Kidney (tissue), 22 donors: ENCODE measurements at places on chromosomes 1 and 21. TPM values are rescaled to one million over a fixed set of nuclear protein-coding genes. Genes with fewer than 3 reads are reported as not detected.

The HSF2BP gene
- 0.60 TPM for total RNA-seq

The RNU1-2 gene
- total RNA-seq: 8,605 TPM

The LDLRAD1 gene
- total RNA-seq: not detected

The NEGR1 gene
- 10.2 TPM for total RNA-seq

The ANKRD34A gene
- total RNA-seq: 0.76 TPM

DNA sequence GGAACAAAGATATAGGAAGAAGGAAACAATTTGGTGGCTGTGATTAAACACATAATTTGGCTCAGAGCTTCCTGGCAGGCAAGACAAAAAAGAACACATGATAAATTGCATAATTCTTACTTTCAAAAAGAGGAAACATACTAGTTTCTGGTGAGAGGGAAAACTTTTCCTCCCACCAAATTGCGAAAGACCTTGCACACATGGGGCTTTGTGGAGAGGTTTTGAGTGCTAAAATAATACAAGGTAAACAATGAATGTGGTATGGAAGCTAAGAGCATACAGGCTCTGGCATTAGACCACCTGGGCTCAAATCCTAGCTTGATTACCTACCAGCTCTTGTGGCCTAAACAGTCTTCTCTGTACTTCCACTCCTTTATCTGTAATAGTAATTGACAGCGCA, 140.2 kb upstream of the HOOK1 start:
- no peak for DNase-seq

DNA sequence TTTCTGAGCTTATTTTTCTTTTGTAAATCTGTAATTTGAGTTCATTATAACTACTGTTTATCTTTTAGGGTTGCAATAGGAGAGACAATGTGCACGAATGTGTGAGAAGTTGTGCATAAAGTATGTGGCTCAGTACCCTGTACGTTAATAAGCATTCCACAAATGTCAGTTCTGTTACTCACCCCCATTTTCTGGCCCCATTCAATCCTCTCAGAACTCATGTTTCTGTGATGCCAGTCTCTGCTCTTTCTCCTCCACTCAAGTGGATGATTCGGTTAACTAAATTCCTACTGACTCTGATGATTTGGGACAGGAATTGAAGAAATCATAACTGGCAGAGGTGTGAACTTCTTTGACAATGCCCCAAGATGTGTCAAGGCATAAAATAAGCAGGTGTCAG, 10.2 kb upstream of the DMRTB1 start:
- no peak for DNase-seq

DNA sequence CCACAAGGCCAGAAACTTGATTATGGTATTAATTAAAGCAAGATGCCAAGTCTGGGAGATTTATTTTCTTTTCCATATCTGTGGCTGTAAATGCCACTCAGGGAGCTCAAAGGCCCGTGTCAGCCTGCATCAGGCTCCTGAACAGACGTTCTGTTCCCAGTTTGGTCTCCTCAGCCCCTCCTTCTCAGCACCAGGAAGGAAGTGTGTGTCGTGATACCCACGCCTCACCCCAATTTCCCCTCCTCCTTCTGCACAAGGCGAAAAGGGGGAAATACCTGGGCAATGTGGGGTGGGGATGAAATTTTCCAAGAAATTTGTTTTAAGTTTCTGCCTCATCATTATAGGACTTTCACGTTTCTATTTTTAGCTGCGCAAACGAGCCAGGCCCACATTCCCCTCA, 112.0 kb downstream of the SYF2 start:
- no peak for DNase-seq

DNA sequence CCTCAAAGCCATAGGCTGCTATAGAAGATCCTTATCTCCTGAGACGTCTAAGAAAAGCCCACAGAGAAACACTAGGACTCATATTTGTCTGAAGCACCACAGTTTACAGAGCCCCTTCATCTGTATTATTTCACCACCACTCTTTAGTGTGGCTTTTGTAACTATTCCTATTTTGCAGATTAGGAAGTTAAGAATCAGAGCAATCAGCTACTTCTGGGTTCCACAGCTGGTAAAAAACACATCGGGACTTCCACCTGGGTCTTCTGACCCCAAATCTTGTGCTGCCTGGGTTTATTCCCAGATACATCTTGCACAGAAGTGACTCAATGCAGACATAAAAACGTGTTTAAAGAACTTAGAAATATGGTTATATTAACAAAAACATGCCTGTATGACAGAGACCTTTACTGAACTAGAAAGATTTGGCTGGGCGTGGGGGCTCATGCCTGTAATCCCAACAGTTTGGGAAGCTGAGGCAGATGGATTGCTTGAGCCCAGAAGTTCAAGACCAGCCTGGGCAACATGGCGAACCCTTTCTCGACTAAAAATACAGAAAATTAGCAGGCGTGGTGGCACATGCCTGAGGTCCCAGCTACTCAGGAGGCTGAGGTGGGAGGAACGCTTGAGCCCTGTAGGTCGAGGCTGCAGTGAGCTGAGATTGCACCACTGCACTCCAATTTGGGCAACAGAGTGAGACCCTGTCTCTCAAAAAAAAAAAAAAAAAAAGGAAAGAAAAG, 40.9 kb downstream of the ELK4 start:
- no peak for DNase-seq

GRCh38 chr1:187306710-187307415, 478.1 kb downstream of the PLA2G4A start:
- DNase-seq: no peak

DNA sequence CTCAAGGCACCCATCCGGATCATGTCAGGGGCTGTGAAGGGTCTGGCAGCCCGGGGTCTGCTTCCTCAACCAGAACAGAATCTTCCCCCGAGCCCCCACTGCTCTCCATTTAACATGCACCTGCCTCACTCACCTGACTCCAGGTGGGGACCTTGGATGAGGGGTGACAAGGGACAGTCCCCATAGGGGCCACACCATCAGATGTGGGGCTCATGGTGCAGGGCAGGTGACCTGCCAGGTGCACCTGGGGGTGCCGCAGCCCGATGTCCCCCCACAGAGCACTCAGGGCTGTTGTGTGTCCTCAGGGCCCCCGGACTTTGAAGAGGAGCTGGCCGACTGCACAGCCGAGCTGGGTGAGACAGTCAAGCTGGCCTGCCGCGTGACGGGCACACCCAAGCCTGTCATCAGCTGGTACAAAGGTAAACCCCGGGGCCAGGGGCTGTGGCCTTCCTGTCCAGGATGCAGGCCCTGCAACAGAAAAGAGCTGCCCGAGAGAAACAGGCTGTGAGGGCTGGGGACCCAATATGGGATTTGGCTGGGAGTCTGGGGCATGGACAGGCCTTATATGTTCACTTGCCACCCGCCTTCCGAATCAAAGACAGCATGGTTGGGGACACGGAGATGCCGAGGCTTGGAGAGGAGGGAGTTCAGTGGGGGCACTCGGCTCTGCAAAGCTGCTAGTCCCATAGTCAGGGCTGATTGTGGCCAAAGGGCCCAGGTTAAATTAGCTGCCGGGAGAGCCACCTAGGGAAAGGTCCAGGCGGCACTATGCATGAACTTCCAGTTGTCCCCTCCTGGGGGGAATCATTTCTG, 64.6 kb downstream of the TRIM11 start:
- DNase-seq: peak; percentile 7

DNA sequence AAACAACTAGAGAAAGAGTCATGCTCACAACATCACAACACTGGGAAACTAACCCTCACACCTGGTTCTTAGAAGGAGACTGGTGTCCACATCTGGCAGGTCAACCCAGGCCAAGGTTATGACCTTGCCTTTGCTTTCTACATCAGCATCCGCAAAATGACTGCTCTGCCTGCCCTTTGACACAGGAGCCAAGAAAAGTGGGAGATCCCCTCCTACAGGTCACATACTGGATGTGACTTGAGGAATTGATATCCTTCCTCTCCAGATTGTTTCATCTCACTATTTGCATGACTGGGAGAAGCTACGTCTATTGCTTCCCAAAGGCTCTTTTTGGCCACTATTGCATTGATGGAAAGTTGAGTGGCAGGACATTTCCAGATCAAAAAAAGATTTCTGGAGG, 115.5 kb downstream of the MIS18A start:
- no peak for DNase-seq

DNA sequence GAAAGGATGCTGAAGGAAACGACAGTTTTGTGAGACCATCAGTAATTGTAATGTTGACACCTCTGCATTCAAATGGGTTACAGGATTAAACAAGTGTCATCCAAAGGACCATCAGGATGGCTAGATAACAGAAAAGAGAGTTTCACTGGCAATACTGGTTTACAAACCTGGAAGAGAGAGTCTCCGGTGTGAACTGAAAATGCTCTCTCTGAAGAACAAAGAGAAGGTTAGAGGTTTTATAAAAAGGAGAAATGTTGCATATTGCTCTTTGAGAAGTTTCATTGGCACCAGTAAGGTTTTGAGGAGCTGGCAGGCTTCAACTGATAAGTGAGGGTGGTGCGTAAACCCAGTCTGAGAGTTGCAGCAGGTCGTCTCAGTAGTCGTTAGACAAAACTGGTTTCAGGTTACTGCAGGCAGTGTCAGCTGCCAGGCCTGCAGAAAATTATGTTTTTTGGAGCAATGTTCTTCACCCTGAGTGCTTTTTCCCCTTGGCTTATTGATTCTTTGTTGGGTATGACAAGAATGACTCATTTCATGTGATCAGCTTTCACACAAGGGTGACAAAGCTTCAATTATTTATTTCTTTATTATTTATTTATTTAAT, 42.2 kb downstream of the KCNK1 start:
- no peak for DNase-seq

GRCh38 chr1:46034601-46035516, 97.6 kb downstream of the PIK3R3 start:
- DNase-seq: no peak

GRCh38 chr1:111604931-111605330, 14.7 kb upstream of the RAP1A start:
- DNase-seq: no peak

DNA sequence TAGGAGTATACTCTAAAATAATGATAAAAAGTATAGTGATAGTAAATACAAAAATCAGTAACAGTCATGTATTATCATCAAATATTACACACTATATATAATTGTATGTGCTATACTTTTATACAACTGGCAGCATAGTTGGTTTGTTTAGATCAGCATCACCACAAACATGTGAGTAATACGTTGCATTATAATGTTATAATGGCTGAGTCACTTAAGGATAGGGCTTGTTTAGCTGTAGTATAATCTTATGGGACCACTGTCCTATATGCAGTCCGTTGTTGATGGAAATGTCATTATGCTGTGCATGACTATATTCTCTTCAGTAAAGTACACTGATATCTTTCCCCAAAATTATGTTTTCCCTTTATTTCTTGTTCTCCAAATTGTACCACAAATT, 92.8 kb downstream of the LYPLAL1 start:
- DNase-seq: no peak

- no peak for DNase-seq
These were observed 34.9 kb downstream of the WDR3 start for GRCh38 chr1:117964290-117965038.

GRCh38 chr1:37420456-37420855, 53.9 kb upstream of the ZC3H12A start:
- no peak for DNase-seq

GRCh38 chr1:57843760-57844159, 419.9 kb upstream of the DAB1 start:
- no peak for DNase-seq
